ENCODE measurements at places on chromosomes 4 and X. TPM values are rescaled to one million over a fixed set of nuclear protein-coding genes. Genes with fewer than 3 reads are reported as not detected.

Gene H2AZ1
- total RNA-seq: 794 TPM

DNA sequence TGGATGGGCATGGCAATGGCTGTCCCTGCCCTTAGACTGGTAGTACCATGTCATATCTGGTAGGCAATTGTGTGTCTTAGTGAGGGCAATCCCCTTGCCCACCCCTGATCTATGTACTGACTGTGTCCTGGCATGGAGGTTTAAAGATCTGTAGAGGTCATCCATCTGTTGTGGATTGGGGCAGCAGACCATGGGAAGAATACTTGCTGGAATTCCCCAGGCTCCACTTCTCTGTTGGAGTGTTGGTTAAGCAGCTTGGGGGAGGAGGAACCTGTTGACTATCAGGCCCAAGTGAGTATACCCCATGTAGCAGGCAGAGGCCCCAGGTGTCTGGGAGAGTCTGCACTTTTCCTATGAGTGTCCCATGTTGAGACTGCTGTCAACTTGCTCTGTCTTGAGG lies 246.7 kb upstream of the DIPK2B start:
- DNase-seq: no peak

DNA sequence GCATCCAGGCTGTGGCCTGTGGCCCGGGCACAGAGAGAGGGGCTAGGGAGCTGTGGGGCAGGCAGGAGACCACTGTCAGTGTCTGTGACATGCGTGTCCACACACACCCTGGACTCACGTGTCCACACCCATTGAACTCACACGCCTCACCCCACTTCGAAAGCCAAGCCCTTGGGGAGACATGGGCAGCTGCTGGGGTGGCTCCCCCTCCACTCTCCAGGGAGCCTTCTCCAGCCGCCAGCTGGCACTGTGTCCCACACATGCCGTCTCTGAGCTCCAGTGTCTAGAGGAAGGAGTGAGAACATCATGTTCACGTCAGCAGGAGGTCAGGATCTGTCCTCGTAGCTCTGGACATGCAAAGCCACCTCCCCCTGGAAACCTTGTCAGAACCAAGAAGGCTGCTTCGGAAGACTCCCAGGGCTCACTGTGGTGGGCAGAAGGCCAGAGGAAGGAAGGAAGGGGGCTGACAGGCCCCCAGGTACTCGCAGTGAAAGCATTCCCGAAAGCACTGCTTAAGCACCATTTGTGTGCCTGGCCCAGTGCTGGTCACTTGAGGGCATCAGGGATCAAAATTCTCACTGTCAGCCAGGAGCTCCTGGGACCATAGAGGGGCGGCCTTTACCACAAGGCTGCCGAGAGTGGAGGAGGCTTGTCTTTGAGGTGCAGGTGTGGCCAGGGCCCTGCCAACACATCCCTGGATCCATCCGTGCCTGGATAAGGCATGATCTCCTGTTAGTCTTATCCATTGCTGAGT lies 61.4 kb downstream of the HTRA3 start:
- no peak for DNase-seq

Gene TRIM60
- total RNA-seq: not detected

DNA sequence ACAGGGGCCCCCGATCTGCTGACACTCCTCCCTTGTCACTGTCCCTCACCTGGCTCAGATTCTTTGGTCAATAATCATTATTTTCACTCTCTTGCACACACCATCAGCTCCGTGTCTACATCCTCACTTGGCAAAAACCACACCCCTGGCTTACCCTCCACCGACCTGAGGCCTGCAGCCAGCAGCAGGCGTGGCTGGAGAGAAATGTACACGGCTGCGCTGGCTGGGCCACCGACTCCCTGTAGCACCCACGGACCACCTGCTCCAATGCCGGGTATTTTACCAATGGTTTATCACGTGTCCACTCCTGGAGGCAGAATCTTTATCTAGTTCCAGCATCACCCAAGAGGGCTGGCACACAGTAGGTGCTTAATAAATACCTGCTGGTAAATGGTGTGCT lies 98.4 kb downstream of the WFS1 start:
- DNase-seq: no peak

DNA sequence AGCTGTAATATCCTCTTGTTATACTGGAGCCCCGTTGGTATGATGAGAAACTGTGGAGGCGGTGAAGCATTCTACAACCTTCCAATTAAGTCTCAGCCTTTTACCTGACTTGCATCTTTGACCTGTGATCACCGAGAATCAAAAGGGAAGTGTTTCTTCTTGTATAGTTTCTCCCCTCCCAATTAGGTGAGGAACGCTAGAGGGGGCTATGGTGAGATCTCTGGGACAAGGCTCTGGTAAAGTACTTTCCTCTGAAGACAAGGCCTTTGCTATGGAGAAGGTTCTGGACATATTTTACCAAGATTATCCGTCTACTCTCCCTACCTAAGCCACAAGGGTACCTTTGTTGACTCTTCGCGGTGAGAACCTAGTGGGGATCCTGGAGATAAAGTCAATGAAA lies 111.3 kb downstream of the CBLL2 start:
- no peak for DNase-seq

DNA sequence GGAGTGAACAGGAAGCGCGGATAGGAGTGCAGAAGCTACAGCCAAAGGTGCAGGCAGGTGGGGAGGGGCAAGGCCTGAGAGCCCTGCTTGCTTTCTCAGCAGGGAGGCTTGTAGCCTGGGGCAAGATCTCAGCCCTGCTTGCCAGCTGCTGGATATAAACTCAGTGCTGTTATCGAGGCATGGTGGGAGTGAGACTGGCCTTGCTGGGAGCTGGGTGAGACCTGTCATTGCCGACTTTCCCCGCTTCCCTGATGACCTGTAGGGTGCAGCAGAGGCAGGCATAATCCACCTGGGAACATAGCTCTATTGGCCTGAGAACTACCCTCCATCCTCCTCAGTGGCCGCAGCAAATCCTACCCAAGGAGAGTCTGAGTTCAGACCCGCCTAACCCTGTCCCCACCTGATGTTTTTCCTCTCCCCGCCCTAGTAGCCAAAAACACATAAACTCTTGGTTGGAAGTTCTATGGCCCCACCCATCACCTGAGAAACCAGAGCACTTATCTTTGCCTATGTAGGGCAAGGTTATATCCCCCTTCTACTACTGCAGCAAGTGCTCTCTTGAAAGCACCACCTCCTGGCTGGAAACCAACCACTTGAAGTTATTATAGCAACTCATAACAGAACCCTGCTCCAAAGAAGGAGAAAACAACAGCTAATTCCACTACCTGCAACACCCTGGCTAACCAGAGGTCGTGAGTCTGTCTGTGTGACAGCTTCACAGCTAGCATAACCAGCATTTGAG lies 80.7 kb downstream of the FHIP1A start:
- peak; percentile 11 for DNase-seq

- peak; percentile 92 for DNase-seq
Measured at GRCh38 chr4:168264903-168265302, 53.6 kb downstream of the DDX60 start.

Gene CSAG2
- not detected for total RNA-seq

All from SJCRH30 (cell line).